ENCODE measurements at places on chromosomes 1 and 21.
A peak's percentile ranks its signal among the peaks of the same experiment; 100 is the strongest.

DNA sequence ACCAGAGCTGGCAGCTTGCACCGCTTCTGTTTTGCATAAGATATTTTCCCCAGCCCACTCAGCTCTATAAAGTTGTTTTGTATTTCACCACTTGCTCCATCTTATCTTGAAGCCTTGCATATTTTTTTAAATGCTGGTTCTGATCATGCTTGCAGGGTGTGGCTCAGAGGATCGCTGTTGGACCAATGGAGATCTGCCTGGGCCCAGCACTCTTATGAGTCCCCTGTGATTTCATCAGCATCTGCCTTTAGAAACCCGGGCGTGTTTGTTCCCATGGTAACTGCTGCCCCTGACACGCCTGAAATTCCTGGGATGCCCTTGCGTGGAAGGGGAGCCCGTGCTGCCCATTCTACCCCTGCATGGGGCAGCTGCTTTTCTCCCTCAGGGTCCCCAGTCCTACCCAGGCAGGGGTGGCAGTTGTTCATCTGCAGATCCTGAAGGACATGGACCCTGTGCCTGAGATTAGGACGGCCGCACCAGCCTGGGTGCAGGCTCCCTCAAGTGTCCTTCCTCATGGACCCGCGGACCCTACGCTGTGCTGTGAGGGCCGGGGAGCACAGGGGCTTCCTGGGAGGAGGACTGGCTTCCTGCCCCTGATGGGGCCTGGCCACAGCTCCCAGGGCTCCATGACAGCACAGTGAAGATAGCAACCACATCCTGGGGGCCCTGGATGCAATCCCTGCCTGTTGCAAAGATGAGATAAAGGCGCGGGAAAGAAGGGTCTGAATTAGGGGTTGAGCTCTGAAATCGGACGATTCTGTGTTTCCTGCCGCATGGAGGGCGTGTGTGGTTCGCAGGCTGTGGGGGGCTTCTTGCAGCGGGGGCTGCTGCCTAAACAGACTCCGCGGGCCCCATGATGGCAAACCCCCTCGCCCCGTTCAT lies 226.5 kb downstream of the SDCCAG8 start:
- no peak for DNase-seq

DNA sequence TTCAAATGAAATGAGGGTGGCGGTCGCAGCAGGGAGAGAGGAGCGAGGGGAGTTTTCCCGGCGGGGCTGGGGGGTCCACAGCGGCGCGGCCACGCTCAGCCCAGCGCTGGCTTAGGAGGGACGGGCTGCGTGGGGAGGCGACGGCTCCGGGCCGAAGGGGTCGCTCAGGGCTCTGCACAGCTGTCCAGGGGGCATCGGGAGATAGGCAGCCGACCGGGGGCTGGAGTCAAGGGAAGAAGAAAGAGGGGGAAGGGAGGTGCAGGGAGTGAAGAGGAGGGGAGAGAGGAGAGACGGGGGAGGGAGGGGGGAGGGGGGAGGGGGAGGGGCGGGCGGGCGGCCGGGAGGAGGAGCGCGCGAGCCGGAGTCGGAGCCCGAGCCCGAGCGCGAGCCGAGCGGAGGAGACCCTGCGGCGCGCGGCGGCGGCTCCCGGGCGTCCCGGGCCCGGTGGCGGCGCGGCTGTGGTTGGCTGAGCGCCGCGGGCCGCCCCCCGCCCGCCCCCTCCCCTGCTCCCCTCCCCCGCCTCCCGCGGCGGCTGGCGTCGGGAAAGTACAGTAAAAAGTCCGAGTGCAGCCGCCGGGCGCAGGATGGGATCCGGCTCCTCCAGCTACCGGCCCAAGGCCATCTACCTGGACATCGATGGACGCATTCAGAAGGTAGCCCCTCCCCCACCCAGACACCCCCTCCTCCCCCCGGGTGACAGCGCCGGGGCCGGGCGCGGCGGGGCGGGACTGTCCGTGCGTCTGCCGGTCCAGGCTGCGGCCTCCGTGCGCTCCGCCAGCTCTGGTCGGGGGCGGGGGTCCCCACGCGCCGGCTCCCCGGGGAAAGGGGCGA lies at the start of gene PDE9A:
Gene PDE9A (plus strand): TSS at position 391 of the 831 bp plus-strand sequence. CDS start 194 bp downstream, at position 585.
- no peak for DNase-seq

DNA sequence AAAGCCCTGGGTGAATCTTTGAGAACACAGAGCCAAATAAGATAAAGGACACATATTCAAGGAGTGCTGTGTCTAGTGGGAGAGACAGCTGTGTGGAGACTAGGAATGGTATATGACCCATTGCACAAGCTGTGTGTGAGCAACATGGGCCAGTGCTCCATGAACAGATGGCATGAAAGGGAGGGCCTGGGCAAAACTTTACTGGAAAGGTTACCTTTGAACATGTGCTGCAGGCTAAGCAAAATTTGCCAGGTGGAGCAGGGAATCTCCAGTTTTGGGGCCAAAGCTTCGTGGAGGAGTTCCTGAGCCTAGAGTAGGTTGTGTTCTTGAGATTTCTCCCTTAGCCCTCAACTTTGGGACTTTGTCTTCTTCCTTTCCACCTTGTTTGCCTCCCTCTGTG lies 446.1 kb upstream of the PROX1 start:
- DNase-seq = no peak

- DNase-seq = no peak
Observed at GRCh38 chr1:61391730-61392129, 309.4 kb downstream of the NFIA start.

DNA sequence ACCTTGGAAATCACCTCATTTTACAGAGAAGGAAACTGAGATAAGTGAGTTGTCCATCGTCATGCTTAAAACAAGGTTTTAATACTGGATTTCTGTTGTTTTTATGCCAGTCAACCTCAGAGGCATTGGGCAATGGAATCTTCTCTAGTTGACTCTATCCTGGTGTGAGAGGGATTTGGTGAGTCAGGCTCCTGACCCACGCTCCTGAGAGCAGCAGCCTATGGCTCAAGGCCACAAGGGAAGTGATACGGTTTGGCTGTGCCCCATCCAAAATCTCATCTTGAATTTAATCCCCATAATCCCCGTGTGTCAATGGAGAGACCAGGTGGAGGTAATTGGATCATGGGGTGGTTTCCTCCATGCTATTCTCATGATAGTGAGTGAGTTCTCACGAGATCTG lies 90.1 kb downstream of the TLR5 start:
- DNase-seq = no peak

- DNase-seq = no peak
Observed at GRCh38 chr1:29256979-29257804, 20.9 kb downstream of the PTPRU start.

GRCh38 chr21:26011292-26011940 lies 159.2 kb downstream of the APP start:
- no peak for DNase-seq

GRCh38 chr1:171911506-171911905 lies 70.2 kb downstream of the DNM3 start:
- no peak for DNase-seq

GRCh38 chr1:5913078-5913845 lies 79.0 kb downstream of the NPHP4 start:
- DNase-seq = no peak

DNA sequence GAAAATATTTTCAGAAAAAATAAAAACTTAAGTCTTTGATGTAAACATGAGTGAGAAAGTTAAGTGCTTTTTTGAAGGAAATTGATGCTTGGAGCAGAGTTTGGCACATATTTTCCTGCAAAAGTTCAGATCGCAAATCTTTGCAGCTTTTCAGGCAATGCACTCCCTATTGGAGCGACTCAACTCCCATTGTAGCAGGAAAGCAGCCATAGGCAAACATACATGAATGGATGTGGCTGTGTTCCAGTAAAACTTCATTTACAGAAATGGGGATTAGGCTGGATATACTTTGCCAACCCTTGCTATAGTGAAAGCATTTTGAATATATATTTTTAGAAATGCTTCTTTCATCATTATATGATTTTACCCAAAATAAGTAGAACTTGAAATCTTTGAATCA lies 8.1 kb downstream of the AGL start:
- DNase-seq = no peak

GRCh38 chr1:21693732-21694131 lies 24.6 kb upstream of the RAP1GAP start:
- DNase-seq = no peak

DNA sequence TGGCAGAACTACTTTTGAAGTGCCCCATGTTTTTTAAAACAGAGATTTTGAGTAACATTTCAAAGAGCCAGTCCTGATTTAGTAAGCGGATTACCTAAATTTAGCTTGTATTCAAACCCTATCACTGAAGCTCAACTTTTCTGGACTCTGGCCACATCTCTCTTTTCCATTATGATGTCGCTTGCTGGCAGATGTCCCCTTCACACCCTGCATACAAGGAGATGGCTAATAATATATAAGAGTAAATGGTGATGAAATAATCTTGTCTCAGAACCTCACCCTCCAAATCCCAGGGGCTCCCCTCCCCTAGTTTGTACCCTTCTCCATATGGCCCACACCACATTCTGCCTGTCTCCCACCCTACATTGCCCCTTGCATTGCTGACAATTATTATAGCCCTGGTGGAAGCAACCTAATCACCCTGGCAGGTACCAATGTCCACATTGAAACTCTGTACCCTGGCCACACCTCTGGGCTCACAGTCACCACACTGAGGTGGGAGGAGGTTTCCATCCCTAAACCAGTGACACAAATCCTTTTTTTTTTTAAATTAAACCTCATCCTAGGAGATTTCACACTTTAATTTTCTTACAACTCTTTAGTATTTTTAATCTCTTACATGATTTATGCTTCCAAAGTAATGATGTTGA lies 106.0 kb upstream of the SYT6 start:
- no peak for DNase-seq

DNA sequence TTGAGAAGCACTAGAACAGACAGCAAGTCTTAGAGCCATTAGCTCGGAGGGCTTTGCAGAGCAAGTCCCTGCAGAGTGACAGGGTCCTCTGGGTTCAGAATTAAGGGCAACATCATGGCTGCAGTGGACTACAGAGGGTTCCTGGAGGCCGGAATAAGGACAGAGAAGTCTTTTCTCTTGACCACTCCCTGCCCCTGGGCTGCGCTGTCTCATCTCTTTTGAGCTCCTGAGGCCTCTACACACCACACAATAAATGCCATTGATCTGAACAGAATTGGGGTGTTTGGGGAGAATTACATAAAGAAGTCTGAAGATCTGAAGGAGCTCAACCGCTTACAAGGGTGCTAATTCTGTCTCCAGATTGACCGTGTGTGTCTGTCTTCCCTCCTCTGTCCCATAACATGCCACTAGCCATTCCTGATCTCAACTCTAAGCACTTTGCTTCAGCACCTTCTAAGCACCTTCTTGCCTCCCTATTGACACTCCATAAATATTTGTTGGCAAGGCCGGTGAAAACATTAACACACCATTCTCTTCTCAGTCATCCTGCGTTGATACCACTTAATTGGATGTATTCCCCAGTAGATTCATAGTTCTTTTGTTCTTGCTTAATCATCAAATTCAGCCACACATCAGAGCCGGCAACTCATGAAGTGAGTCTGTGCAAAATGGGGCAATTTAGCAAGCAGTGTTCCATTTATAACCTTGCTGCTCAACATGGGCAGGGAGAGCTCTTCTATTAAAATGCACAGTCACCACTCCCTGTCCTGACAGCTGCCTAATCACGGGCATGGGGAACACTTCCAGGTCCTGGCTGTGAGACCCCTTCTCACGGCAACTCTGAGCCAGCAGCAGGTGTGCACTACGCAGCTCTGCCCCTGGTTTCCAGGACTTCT lies 49.7 kb downstream of the NMNAT2 start:
- DNase-seq = no peak

GRCh38 chr1:227805606-227806197 lies 9.8 kb upstream of the PRSS38 start:
- no peak for DNase-seq

DNA sequence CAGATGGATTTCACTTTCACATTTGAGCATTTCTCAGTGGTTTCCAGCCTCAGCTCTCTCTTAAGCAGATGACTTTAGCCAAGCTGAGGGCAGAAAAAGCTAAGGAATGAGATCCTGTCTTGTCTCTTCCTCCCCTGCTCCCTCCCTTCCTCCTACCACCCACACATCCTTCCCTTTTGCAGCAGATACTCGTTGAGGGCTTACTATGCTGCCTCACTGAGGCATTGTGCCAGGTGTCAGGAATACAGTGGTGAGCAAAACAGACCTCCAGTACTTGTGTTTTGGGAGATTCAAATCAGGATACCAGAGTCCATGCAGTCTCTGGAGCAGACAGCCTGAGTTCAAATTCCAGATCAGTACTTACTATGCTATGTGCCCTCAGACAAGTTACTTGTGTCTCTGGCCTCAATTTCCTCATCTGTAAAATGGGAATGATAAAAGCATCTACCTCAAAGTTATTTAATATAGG lies 43.2 kb downstream of the KIF26B start:
- no peak for DNase-seq

GRCh38 chr1:231493421-231494185 lies 34.9 kb upstream of the TSNAX start:
- DNase-seq = peak; percentile 25

DNA sequence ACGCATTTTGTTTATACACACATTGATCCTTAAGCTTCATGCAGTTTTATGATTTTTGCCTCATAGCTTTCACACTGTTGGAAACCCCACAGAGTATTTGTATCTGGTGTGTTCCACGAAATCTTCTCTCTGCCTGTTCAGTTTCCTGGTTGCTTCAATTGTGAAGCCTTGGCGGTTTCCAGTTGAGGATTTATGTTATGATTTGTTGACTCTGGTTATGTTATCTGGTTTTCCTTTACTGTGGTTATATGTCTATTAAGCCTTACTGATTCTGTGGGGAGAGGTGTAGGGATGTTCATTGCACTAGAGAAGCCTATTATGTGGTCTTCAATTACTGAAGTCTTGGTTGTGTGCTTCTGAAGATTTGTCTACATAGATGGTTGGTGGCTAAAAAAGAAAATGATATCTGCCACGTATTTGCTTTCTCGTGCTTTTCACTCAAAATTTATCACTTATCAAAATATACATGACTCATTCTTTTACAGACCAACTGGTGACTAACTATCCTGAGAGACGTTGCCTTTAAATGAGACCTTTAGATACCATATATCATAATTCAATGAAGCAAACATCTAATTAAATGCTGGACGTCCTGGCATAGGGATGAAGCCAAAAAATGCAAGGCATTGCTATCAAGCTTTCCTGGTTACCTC lies 488.0 kb upstream of the B3GALT2 start:
- no peak for DNase-seq

DNA sequence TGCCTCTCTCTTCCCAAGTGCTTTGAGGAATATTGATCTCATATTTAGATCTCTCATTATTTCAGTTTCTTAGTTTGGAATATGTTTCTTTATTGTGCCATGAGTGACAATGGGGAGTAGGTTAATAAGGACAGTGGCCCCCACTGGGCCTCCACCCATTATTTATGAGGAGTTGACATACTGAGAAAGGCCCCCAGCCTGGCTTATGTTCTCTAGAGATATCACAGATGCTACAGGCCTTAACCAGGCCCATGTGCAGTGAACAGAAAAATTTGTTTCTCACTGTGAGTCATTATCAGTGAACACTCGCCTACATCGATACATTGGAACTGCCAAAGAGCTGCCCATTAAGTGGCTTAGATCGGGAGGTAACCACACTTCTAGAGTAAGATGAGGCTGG lies 35.7 kb upstream of the SYT6 start:
- DNase-seq = no peak

GRCh38 chr1:93344484-93344883 lies 1.2 kb upstream of the DR1 start:
- DNase-seq = no peak

DNA sequence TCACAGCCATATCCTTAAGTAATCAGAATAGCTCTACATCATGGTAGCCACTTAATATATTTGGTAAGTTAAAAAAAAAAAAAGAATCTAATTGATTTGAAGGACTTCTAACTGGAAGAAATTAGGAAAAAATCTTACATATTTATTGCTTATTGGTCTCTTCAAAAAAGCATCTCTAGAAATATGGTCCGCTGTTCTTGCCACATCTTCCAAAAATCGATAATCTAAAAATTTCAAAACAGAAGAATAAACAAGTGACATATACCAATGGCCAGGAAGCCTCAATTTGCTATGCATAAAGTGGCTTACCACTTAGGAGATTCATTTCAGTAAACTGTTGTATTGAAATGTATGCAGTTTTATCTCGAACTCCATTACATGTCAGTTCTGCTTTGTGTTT lies 2.3 kb downstream of the ZNHIT6 start:
- no peak for DNase-seq

Measured in GM06990 (cell line).